ENCODE measurements at places on chromosomes 2 and 18.

DNA sequence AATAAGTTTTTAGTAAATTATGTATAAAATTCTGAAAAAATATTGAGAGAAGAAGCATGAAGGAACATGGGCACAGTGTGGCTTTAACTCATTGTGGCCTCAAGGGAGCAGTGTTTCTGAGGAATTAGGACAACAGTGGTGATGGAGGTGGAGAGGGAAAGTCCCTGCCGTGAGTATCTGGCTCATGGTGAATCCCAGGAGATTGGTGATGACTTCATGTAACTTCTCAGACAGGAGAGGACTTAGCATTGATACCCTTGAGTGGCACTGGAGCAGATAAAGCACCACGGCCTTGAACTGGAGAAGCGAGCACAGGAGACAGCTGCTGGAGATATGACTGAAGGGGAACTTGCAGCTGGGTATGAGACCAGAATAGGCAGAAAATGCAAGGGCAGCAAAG lies 35.0 kb upstream of the LRP1B start:
- peak; percentile 88 for DNase-seq

DNA sequence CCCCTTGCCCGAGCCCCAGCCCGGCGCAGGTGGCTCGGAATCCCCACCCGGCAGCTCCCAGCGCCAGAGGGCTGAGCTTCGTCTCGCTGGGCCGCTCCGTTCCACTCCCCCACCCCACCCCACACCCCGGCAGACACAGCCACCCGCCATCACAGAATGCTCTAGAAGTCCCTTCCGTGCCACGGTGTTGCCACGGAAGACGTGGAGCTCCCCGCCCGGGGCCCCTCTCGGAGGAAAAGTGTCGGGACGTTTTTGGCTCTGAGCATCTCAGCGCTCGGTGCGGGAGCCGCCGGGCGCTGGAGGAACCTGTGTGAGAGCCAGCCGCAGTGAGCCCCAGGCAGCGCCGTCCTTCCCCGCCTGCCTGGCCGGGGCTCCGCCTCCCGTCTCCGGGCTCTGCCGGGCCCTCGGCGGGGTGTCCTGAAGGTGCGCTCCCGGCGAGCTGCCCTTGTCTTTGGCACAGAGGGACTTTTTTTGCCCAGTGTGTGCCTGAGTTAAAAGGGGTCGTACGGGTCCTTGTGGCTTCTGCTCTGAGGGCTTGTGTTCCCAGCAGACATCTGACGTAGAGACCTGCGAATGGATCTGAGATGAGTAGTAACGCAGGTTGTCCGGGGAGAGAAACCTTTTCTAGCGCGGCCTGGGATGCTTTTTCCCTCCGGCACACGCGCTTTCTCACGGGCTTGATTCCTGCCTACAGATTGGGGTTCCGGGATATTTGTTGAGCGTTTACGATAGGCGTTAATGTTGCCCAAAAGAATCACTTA lies 1.8 kb downstream of the ZCCHC2 start:
- peak; percentile 51 for DNase-seq

GRCh38 chr2:162261032-162261945 lies 18.0 kb upstream of the FAP start:
- no peak for DNase-seq

GRCh38 chr2:70240599-70240998 lies 7.8 kb downstream of the TIA1 start:
- DNase-seq: no peak

GRCh38 chr2:95329891-95330793 lies 33.0 kb downstream of the KCNIP3 start:
- peak; percentile 49 for DNase-seq

GRCh38 chr18:14922965-14923565 lies 175.1 kb downstream of the ANKRD30B start:
- DNase-seq: no peak

DNA sequence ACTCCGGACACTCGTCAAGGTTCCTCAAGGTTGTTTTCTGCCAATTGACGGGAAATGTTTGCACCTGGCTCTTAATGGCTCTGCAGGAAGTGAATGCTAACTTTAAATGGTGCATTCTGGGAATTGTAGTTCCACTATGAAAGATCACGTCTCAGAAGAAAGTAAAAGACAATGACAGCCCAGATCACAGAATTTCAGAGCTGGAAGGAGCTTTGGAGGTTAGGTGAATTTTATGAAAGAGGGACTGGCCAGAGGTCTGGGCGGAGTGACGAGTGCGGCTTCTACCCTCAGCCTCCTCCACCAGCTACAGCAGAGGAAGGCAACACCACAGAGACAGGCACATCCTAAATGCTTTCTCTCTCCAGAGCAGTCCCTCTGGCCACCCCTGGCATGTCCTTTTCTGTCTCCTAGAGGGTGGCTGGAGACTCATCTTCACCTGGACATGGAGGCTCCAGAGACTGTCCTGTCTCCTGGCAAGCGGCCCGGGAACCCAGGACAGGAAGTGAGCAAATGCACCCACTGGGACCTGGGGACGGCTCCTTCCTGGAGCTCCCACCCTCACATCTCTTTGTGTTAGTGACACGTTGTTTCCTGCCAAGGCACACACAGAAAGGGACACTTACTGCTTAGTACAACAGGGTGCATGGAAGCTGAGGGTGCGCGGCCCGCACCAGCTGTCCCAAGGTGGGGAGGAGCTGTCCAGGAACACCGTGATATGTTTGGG lies 19.4 kb downstream of the THAP4 start:
- no peak for DNase-seq

DNA sequence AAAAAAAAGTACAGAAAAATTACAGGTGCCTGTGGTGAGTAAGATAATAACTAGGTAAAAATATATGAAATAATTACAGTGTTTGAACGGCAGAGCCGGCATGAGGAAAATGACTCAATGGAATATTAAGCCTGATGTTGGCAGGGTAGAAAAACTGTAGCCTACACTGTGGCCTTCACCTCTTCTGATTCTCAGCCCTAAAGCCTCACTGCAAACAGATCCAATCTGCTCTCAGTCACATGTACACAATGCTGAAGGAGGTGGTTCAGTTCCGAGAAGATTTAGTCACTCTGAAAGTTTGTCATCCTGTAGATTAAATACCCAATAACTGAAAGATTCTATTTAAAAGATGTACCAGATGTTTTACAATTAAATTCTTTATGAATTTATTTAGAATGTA lies 66.9 kb upstream of the MAP3K20 start:
- no peak for DNase-seq

DNA sequence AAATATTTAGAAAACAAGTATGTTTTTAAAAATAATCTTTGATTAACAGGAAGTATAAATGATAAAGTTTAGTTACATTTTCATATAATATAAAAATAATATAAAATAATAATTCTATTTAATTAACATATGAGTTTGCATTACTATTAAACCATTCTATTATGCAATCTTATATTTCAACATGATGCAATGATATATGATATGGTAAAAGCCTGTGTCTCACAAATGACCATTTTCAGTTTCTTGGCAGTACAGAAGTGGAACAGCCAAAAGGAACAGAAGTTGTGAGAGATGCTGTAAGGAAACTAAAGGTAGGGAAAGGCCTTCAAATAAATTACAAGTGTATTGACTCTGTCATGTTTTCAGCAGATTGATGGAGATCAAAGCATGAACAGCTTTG lies 230.8 kb downstream of the GULP1 start:
- DNase-seq: no peak

DNA sequence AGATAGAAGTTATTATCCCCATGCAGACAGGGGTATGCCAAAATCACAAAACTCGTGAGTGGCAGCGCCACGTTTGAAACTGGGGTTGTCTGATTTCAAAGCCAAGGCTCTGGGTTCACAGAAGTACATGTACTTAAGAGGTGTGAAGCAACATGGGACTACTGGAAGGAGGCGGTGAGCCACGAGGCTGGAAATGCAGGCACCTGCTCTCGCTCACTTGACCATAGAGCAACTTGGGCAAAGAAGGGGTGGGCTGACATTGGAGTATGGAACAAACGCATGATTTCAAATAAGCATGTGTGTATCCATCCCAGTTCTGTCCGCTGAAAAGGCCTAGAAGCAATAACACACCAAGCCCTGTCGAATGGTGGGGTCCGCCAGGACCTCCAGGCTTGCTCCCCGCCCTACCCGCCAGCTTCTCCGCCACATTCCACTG lies 593 bp upstream of the ACTR2 start:
- DNase-seq: no peak
